ENCODE measurements at places on chromosomes 6 and 20.
A peak's percentile ranks its signal among the peaks of the same experiment; 100 is the strongest.

GRCh38 chr20:39188266-39188765 lies 226.2 kb downstream of the DHX35 start:
- DNase-seq, result no peak

- DNase-seq, result no peak
Observed at GRCh38 chr6:31114970-31115849, 610 bp downstream of the PSORS1C1 start.

DNA sequence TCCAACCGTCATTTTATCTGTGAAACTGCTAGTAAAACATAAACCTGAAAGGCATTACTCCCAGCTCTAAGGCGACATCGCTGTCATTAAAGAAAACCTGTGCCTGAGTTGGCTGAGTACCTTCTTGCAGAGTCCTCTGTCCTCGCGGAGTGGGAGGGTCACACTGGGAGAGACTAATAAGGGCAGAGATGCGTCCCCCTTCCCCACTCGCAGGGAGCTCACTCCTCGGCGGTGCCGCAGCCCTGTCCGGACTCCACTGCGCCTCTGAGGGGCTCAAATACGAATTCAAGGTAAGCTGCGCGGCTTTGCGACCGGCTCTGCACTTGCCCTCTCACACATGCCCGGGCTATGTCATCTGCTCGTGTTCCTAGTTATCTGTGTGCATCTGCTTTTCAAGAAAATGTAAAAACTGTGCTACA lies at the start of gene COL19A1:
TSS of gene COL19A1 (plus strand) at position 206 of the 419 bp plus-strand sequence. CDS start 13,012 bp downstream, outside the sequence.
- peak; percentile 41 for DNase-seq

- DNase-seq, result no peak
Observed at GRCh38 chr6:142751452-142751851, 193.5 kb downstream of the HIVEP2 start.

DNA sequence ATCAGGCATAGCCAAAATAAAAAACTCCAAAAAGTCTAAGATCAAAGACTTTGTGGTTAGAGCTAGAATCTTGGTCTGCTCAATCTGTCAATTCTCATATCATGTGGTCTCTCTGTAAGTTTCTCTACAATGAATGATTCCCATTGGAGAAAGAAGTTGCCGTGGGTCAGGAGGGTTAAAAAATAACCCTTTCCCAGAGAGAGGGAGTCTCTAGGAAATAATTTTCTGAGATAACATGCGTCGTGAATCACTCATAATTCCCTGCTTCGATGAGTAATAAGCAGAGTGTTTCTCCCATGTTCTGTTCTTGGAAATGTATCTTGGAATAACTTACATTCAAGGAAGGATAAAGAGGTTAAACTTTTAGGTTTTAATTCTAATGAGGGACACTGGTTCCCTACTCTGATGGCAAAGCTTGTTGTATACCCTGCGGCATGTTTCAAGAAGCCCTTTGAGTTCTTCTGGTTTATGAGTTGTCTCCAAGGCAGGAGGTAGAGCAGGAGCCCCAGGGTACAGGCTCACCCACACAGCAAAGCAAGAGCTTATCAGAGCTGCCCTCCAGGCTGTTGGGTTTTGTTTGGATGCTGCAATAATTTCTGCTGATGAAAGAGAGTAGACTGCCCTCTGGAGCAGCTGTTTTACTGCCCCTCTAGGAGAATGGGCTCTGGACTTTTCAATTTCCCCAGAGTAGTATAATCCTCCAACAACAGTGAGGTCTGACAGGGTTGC lies 599.1 kb downstream of the QKI start:
- no peak for DNase-seq

DNA sequence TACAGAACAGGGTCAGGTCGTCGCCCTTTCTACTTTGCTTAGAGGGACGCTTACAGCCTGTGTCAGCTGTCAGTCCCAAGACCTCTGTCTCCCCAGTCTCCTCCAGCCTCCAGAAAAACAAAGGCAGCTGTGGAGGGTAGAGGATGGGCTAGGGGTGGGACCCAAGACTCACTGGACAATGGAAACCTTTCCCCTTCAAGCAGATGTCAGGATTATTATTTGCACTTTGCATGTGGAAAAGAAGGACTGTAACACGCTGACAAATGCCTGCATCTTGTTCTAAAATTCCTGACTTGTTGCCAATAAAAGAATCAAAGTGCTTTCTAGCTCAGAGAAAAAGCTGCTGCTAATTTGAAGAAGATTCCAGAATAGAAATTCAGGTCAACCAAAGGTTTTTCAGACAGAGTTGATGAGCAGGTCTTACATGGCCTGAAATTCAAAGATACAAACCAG lies 58.7 kb downstream of the SNX5 start:
- DNase-seq, result no peak
